ENCODE measurements at places on chromosomes 2 and 18.

DNA sequence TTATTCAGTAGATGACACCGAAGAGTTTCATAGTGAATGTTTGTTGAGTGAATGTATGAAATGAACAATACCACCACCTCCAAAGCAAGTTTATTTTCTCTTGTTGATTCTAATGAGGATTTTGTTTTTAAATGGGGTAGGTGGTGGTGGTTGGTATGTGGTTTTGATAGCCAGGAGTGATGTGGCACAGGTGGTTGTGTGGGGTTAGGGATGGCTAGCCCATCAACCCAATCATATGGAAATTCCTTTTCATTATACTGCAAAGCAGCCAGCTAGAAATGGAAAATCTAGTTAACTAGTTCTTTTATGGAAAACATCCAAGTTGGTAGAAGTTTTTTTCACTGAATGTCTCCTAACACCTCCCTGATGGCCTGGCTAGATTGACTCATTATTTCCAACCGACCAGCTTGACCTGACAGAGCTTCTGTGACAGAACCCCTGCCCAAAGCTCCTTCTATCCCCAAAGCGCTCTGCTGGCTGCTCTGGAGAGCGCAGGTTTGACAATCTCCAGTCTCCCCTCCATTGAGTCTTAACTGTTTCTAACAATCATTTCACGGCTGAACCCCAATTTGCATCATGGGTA lies 376.9 kb downstream of the MTX2 start:
- DNase-seq: no peak

- DNase-seq: no peak
Measured at GRCh38 chr2:239884875-239885274, 140.3 kb downstream of the NDUFA10 start.

- DNase-seq: no peak
Measured at GRCh38 chr2:15769676-15770547, 170.4 kb upstream of the MYCN start.

DNA sequence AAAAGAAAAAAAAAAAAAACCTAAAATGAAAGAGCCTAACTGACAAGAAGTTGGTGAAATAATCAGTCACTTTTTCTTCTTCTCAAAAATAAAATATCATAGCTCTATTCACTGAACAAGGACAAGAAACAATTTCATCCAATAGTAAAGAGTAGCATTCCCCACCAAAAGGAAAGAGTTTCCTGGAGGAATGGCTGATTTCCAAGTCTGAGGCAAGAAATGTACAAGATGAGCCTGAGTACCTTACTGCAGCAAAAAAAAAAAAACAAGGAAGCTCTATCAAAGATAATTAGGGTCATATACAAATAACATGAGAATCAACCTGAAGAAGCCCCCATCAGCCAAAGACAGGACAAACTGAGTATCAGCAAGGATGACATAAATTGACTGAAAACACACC lies 11.5 kb downstream of the ROCK1 start:
- no peak for DNase-seq

- DNase-seq: no peak
Measured at GRCh38 chr2:226330206-226330605, 469.4 kb downstream of the IRS1 start.

DNA sequence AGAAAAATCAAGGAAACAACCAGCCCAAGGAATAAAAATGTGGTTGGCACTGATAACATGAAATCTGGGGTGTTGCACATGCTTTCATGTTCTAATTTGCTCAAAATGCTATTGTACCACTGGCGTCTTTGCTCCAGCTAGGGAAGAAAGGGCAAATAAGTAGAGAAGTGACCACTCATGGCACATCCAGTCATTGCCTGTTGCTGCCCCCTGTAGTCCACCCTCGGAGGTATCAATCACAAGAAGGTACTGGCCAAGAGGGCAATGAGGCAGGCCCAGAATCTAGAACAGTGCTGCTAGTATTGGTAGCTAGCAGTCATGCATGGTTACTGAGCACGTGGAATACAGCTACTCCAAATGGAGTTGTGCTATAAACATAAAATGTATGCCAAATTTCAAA lies 213.4 kb downstream of the CDCA7 start:
- peak; percentile 6 for DNase-seq

- no peak for DNase-seq
Measured at GRCh38 chr2:10517351-10518043, 69.4 kb upstream of the ODC1 start.

GRCh38 chr18:79601234-79601633 lies 78.4 kb upstream of the CTDP1 start:
- DNase-seq: no peak

- DNase-seq: no peak
Measured at GRCh38 chr2:219076253-219076652, 15.5 kb upstream of the IHH start.

DNA sequence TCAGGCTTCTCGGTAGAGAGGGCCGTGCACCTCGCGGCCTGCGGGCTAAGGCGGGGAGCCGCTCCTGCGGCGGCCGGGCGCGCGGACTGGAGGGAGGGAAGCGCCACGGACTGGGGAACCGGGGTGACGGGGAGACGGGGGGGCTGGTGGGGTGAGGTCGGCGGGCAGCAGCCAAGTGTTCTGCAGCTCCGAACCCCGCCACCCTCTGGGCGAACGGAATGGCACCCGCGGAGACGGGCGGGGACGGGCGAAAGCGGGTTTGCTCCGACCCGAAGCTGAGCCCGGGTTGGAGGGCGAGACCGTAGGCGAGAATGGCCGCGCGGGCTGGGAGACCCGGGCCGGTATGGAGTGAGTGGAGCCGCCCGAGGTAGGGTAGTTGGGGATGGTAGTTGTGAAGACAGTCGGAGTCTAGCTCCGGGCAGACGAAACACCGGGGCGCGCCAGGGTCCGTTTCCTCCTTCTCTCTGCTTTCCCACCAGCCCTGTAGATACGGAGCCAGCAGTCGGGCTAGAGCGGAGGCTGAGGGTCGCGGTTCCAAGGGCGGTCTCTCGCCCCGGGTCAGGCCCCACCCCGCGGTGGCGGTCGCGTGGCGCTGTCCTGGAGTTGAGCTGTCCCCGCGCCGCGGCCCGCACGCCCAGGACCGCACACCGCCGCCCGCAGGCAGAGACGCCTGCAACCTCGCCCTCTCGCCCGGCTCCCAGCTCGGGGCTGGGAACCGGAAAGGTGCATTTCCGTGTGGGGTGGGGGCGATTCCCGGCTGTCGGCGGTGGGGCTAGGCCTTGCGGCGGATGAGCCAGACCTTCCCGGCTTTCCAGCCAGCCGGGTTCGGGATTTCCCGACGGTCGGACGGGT lies 160.3 kb upstream of the SIX2 start:
- peak; percentile 52 for DNase-seq

DNA sequence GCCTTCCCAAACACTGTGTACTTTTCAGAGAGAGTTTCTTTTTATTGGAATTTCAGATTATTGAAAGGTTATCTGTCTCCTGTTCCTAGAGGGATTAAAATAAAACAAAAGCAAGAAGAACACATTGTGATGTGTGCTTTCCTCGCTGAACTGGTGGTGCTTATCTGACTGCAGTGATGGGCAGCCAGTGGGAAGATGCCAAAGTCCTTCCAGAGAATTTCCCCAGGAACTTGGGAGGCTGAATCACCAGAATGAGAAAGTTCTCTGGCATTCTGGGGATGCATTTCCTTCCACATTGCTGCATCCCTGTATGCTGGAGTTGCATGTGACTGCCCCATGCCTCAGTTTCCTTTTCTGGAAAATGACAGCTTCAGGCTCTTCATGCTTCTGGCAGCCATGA lies 53.9 kb upstream of the SEC11C start:
- DNase-seq: peak; percentile 22

- no peak for DNase-seq
Measured at GRCh38 chr2:171814883-171815282, 79.2 kb downstream of the SLC25A12 start.

DNA sequence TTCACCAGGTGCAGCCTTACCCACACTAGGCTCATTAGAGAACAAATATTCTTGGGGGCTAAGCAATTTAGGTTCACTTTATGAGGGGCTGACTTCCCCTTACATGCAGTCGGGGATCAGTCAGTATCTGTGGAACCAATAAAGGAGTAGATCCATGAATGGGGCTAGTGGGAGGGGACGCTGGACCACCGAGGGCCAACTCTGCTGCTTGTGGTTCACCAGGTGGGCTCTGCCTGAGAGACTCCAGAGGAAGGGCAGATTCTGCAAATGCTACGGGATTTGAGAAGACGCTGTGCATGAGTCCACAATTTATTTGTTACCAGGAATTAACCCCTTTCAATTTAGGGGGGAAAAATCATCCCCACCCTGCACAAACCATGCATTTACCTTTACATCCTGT lies 15.9 kb upstream of the HAAO start:
- DNase-seq: no peak

DNA sequence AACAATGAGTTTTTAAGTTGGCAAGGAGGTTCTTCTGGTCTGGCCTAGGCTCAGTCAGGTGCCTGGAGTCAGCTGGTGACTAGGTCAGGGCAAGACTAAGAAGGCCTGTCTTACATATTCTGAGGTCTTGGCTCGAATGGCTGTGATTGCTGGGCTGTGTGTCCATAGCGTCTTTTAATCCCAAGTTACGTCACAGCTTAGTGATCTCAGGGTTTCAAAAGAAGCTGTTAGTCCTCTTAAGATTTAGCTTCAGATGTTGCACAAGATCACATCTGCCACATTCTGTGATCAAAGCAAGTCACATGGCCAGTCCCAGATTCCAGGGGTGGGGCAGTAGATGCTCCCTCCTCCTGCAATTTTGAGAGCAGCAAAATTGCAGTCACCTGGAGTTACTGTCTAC lies 61.3 kb downstream of the PKP4 start:
- no peak for DNase-seq

DNA sequence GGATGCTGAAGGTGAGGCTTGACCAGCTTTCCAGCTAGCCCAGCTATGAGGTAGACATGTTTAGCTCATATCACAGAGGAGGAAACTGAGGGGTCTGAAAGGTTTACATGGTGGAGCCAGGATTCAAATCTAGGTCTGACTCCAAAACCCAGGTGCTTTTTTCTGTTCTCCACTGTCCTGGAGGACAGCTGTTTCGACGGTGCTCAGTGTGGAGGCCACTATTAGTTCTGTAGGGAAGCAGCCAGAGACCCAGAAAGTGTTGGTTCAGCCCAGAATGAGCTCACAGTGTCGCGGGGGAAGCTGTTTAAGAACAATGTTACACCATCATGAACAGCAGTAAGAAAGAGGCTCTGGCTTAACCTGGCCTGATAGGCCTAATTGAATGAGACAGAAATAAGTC lies 11.1 kb downstream of the PROC start:
- DNase-seq: no peak

- DNase-seq: no peak
Measured at GRCh38 chr2:227665189-227665940, 1.2 kb upstream of the SCYGR5 start.

- DNase-seq: no peak
Measured at GRCh38 chr2:40127146-40127545, 324.7 kb downstream of the SLC8A1 start.

GRCh38 chr2:241009601-241010530 lies 11.4 kb downstream of the SNED1 start:
- peak; percentile 95 for DNase-seq

DNA sequence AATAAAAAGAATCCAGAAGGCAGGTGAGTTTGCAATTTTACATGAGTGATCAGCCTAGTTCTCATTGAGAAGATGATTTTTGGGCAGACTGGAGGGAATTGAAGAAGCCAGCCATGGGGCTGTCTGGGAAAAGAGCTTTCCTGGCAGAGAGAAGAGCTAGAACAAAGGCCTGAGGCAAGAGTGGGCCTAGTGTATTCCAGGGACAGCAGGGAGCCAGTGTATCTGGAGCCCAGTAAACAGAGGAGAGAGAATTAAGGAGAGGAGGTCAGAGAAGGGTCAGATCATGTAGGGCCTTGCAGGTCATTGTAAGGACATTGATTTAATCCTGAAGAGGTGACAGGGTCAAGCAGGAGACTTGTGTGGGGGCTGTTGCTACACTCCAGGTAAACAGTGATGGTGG lies 195.8 kb downstream of the SATB2 start:
- DNase-seq: peak; percentile 27

DNA sequence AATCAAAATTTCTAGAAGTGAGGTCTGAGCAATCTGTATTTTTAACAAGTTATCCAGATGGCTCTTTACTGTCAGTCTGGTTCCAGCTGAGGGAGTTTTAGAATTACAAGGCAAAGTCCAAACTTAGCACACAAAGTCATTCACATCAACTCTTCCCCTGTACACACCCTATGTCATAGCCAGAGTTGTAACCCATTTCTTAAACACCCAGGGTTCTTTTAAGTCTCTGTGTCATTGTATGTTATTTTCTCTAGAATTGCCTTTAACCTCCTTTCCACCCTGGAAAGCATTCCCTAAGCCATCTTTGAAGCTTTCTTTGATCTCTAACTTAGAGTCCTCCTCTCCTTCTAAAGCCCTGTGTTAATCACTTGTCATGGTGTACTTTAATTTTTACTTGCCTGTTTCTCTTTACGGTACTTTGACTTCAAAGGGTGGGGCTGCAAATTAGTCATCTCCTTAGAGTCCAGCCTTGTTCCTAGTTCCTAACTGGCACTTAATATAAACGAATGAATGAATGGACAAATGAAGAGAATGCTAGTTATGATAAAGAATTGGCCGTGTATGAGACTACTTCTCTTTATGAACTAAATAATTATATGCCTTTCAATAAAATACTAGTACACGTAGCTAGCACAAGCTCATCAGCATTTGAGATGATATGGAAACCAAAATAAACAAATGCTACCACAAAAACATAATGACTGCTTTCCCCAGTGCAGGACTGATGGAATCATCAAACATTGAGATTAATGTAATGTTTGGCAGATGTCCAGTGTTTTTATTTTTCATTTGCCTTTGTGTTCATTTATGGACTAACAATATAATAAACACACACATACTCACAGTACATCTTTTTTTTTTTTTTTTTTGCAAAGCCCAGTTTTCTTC lies 11.9 kb upstream of the ACTR3 start:
- peak; percentile 19 for DNase-seq

GRCh38 chr2:70087702-70088597 lies 673 bp downstream of the PCBP1 start:
- peak; percentile 55 for DNase-seq

GRCh38 chr18:54991981-54992380 lies 32.7 kb upstream of the CCDC68 start:
- no peak for DNase-seq

DNA sequence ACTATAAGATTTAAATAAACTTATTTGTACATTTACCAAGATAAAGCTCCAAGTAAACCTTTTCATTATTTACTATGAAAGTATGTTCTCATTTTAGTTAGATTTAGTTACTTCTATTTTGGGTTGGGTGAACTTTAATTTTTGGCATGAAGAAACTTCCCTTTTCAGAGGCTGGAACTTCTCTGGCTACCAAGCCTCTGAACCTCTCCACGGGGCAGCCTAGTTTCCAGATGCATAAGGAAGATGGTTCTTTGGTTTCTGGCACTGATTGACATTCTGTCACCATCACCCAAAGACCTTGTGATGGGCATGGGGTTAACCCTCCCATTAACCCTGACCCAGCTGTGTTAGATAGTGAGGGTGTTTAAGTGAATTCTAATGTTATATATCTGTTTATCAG lies 17.1 kb downstream of the PSD4 start:
- DNase-seq: no peak
